ENCODE measurements at places on chromosomes 1 and 21.
A peak's percentile ranks its signal among the peaks of the same experiment; 100 is the strongest.

DNA sequence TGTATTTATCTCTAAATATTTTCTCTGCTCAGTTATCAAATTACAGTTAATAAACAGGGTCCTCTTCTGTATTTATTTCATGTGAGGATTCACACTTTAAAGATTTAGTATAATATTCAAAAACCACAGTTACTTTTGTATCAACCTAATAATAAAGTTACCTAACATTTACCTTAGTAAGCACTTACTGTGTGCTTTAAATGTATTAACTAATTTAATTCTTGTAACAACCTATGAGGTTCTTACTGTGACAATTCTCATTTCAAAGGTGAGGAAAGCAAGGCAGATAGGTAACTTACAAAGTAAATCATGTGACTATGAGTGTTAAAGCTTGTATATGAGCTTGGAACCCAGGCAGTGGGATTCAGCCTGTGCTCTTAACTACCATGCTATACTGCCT lies 30.2 kb downstream of the DNAH14 start:
- DNase-seq = no peak

DNA sequence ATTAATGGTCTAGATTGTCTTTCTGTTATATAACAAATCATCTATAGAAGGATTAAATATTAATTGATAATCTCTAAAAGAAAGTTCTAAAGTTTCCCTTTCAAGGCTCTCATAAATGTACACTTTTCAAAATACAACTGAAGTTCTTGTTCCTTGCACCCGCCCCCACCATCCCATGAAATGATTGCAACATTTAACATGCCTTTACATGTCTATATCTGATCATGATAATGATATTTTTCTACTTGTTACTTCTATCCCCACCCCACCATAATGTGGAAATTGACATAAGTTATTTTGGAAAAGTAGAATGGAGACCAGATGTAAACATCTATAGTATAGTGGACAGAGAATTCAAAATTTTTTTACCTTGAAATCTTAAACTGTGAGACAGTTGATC lies 186.6 kb downstream of the NTNG1 start:
- DNase-seq = no peak

GRCh38 chr1:64479874-64480273 lies 9.9 kb downstream of the CACHD1 start:
- no peak for DNase-seq

DNA sequence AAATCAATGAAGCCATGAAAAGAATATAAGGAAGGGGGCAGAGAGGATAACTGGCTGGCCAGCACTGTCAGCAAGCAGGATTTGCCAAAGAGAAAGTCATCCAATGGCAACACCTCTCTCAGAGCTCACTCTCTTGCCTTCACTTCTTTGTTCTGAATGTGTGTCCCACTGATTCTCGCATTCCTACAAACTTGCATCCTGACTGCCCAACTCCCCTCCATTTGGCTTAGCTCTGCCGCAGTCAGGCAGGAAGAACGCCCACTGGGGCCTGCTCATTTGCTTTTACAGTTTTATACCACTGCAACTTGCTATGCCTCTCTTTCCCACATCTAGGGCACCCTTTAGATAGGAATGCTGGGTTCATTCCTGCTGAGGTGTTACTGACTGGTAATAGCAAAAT lies 364.2 kb upstream of the ST6GALNAC5 start:
- no peak for DNase-seq

- no peak for DNase-seq
Observed at GRCh38 chr1:44283524-44284173, 70.4 kb downstream of the DMAP1 start.

DNA sequence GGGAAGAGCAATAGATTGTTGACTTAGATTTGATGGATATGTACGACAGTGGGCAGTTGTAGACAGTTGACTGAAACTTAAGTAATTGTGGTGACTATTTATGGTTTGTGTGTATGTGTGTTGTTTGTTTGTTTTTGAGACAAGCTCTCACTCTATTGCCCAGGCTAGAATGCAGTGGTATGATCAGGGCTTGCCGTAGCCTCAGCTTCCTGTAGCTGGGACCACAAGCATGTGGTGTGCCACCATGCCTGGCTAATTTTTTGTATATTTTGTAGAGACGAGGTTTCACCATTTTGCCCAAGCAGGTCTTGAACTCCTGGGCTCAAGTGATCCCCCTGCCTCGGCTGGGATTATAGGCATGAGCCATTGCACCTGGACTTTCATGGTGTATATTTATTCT lies 9.8 kb downstream of the SDHC start:
- DNase-seq = no peak

DNA sequence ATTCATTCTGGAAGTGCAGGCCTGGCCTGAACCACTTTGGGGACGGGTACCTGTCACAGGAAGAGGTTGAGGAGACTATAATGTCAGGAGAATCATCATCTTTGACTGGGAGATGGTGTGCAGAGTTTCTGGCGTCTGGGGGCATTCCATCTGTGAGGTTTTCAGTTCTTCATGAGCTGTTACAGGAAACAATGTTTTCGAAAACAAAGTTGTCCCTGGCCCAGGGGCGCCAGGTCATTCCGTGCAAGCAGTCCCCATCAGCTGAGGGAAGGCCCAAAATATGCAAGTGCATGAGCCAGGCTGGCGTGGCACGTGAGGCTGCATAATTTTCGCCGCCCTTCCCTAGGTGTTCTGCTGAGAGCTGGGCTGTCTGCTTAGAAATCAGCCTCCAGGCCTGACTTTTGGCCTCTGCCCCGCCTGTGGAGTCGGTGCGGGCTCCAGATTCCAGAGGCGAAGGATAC lies 68.4 kb upstream of the ATP5PO start:
- DNase-seq = no peak

DNA sequence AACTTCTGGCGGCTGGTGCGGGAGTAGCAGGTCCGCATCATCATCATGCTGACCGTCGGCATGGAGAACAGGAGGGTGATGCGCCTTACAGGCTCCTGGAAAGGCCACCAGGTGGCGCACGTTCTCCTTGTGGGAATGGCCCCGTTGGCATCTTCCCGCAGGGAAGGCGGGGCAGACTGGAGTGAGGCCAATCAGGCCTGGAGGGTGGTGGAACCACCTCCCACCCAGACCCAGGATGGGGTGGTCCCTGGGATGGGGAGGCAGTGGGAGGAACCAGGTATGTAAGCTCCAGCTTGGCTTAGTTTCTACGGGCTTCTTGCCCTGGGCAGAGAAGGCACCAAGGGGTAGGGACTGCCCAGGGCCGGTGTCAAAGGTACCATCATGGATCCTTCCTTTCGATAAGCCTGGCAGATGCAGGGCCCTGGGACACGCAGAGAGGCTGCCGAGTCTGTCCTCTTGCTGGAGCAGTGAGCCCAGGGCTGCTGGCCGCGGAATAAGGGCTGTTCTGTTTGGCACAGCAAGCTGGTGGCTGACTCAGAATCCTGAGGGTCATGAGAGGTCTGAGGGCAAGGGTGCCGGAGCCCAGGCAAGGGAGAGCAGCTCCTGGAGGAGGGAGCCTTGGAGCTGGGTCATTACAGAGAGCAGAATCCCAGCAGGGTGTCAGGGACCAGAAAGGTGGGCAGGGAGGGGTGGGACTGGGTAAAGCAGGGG lies 8.7 kb upstream of the LGR6 start:
- peak; percentile 54 for DNase-seq

DNA sequence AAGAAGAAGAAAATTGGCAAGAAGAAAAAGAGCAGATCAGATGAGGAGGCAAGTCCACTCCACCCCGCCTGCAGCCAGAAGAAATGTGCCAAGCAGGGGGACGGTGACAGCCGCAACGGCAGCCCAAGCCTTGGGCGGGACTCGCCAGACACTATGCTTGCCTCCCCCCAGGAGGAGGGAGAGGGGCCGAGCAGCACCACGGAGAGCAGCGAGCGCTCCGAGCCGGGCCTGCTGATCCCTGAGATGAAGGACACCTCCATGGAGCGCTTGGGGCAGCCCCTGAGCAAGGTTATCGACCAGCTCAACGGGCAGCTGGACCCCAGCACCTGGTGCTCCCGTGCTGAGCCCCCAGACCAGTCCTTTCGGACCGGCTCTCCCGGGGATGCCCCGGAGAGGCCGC lies 9.0 kb upstream of the SLC25A34 start:
- no peak for DNase-seq

DNA sequence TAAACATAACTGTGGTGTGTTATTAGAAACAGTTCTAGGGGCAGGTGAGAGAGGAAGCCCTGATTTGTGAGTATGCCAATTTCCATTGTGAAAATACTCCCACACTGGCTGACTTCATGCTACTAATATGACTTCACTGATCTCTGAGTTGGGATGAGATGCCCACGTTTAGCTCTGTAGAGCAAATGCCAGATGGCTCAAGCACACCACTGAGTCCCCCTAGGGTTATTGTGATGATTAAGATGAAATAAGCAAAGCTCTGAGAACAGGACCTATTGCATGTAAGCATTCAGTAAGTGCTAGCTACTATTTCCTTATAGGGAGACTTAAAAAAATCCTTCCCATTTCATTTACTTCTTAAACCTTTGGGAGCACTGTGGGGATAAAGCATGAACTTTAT lies 117.6 kb downstream of the CENPF start:
- no peak for DNase-seq

GRCh38 chr1:21262293-21263051 lies 27.8 kb downstream of the ECE1 start:
- no peak for DNase-seq

DNA sequence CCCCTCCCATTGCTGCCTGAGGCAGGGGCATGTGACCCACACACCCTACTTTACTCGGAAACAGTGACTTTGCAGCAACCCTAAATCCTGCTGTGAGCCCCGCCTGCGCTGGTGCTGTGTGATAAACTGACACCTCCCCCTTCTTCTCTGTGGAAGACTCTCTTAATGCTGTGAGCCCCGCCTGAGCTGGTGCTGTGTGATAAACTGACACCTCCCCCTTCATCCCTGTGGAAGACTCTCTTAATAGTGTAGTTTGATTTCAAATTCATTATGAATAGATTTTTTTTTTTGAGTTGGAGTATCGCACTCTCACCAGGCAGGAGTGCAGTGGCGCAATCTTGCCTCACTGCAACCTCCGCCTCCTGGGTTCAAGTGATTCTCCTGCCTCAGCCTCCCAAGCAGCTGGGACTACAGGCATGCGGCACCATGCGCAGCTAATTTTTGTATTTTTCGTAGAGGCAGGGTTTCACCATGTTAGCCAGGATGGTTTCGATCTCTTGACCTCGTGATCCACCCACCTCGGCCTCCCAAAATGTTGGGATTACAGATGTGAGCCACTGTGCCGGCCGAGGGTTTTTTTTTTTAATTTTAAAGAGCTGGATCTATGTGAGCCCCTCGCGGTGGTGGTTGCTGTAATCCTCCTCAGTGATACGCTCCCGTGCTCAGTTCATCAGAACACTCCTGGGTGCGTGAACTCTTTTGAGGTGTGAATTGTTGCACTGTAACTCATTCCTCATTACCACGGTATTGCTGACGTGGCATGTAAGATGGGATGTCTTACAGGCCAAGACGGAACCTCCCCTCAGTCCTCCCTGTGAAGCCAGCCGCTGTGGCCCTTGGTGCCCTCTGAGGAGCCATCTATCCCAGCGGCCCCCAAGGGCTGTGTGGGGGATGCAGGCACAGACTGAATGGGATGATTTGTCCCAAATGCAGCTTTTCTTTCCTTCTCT lies 60.3 kb downstream of the GALNT2 start:
- DNase-seq = no peak

GRCh38 chr1:31939484-31940329 lies 1.5 kb upstream of the PTP4A2 start:
- peak; percentile 65 for DNase-seq

Data from CD4-positive, alpha-beta T cell (primary cell).